CD8-positive, alpha-beta T cell (primary cell): ENCODE measurements at places on chromosomes 3 and 15.

GRCh38 chr15:75200765-75201615 lies 692 bp upstream of the C15orf39 start:
- peak; percentile 48 for DNase-seq

DNA sequence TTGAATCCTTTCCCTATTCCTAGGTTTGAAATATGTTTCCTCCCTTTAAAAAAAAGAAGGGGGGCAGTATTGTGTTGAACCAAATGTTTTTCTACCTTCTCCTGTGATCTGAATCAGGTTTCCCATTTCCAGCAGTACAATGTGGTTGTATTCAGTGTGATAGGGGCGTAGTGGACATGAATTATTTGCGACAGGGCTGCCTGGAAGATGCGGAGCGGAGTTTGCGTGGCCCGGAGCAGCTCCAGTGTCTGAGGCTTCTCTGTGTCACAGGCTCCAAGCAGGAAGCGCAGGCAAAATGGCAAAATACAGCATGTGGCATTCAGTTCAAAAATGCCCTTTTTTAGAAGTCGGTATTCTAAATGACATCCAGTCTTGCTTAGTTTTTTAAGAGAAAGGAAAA lies 154.4 kb downstream of the PGPEP1L start:
- DNase-seq = peak; percentile 23

- no peak for DNase-seq
These were observed 189.3 kb upstream of the EIF1B start for GRCh38 chr3:40120067-40120692.

DNA sequence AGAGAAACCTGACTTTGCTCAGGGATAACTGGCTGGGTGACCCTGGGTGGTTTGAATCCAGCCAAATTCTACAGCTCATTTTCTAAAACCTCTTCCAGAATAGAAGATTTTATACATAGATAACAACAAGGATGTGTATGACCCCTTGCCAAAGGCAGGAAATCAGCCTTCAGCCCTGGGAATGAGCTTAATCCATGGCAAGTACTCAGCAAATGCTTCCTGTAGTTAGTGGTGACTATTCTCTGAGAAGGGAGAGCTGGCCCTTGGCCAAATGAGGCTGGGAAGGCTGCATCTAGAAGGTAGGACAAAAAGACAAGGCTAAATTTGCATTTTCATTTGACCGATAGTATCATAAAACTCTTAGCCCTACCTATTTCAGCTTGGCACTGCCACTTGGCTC lies 4.6 kb upstream of the HACD3 start:
- DNase-seq = no peak

DNA sequence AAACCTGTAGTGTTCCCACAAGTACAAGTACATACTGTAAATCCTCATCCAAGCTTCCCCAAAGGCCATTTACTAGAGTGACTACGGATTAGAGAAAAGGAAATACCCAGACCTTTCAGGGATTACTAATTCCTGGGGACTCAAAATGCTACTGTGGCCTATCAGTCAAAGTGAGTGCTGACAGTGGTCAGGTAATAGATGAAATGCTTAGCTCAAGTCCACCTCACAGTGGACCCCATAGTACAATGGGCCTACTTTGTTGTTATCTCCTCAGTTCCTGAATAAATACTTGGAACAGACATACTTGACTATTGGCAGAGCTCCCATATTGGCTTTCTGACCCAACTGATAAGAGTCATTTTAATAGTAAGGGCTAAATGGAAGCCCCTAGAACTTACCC lies 61.6 kb downstream of the MAP4 start:
- DNase-seq = no peak

DNA sequence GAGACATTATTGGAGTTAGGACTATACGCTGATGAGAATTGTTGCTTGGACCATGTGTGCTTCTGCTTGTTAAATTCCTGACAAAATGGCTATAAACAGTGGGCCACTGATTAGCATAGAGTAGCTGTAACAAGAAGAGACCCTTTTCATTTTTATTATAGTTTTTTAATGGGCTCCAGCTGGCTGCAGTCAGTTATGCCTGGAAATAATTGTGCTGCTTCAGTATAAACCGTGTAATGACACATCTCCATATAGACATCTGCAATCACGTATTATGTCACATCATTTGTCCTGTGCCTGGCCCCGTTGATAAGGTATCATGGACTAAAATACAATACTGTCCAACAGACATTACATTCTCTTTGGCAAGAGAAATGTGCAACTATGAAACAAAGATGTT lies 50.9 kb downstream of the ARPP21 start:
- no peak for DNase-seq

DNA sequence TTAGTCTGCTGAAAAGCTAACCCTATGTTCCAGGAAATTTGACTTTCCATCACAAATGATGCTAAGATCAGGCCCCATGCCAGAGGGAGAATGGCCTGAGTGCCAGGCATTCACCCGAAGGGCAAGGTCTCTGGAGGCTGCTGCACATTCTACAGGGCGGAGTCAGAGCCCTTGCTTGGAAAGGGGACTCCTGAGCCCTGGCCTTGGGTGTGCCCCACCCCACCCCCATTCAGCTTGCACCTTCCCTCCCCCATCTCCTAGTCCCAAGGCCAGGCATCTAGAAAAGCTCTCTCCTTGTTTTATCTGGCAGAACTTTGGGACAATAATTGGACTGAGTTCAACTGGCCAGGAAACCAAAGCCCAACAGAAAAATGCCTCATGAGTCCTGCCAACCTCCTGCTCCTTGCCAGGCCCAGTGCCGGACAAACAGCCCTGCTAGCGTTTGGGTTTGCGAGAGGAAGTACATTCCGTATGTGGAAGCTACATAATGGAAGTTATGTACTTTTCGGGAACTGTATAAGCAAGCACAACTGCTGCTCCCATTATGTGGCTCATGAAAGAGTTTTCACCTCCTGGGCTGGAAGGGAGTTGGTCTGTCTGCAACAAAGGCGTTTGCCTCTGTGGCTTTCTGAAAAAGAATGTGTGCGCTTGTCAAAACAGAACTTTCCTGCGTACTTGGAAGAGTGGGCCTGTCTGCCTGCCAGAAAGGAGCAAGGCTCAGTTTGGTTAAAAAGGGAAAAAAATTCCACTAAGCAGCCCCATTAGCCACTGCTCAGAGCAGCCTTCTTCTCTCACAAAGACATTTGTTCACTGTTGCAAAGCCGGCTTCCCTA lies 321.5 kb upstream of the CTNNB1 start:
- DNase-seq = no peak

- no peak for DNase-seq
These were observed 101.4 kb downstream of the RYK start for GRCh38 chr3:134149286-134149685.

- DNase-seq = no peak
These were observed 12.8 kb upstream of the UTS2B start for GRCh38 chr3:191343115-191343514.

DNA sequence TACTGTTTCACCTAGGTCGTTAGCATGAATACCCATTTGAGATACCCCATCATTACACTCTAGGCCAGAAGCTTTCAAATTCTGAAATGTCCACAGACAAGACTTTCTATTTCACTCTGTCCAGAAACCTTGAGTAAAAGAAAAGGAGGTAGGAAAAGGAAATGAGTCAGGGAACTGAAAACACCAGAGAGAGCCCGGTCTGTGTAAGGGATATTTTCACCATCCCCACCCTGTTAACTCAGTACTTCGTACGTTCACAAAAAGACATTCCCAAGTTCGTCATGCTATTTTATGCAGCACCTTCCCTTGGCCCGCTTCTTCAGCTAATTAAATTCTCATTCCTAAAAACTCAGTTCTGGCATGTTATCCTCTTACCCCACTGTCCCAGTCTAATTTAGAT lies 89.4 kb upstream of the SOX2 start:
- no peak for DNase-seq

DNA sequence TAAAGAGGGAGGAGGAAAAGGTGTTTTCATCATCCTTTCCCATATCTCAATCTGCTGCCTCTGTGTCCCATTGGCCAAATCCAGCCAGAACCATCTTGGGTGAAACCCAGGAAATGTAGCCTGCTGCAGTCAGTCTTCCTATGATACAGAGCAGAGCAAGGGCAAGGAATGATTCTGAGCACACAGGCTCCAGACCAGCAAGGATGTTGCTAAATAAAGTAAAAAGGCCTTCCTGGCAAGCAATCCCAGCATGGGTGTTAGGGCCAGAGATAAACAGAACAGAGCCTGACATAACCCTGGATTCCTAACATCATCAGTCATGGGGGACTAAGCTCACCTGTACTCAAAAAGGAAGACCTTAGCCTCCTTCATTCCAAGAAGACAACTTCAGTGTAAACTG lies 90.7 kb upstream of the AGTR1 start:
- no peak for DNase-seq

- DNase-seq = no peak
These were observed 14.0 kb downstream of the ETV5 start for GRCh38 chr3:186094696-186095425.

DNA sequence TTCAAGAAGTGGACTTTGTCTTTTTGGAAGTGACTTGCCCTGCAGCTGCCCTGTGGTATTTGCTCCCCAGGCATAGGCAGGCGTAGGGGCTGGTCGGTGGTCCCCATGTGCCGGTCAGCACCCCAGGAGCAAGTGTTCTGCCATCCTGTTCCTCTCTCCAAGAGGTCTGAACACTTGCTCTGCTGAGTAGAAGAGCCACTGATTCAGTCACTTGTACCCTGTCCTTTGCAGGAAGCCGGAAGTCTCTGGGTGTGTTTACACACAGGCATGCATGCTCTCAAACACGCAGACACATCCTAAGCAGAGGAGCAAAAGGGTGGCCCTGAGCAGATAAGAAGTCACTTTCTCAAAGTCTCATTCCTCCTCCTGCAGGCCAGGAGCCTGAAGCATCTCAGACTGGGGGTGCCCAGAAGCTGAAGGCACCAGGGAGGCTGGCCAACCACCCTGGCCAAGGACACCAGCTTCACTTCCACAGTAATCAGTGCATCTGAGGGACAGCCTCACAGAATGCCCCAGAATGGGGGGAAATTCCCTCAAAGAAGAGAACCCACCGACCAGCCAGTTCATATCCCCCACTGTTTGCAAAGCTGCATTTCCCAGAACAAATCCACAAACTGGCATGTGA lies 88.7 kb upstream of the POMGNT2 start:
- peak; percentile 25 for DNase-seq

GRCh38 chr3:121913305-121913990 lies 19.2 kb downstream of the SLC15A2 start:
- DNase-seq = no peak
